ENCODE measurements at places on chromosomes 1 and 21.

- no peak for DNase-seq
Measured at GRCh38 chr1:30368651-30369240, 354.6 kb downstream of the MATN1 start.

DNA sequence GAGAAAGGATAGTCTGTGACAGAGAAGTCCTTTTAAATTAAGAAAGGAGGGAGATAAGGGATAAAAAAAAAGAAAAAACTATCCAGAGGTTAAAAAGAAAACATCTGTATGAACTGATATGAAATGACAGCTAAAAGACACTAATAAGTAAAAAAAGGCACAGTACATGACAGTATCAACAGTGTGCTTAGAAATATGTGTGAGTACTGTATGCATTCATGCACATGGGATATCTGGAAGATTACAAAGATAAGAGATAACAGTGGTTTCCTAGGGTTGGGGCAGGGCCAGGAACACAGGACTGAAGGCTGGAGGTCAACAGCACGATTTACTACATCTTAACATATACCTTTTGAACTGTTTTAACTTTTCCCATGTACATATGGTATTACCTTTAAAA lies 13.3 kb downstream of the PTP4A2 start:
- no peak for DNase-seq

DNA sequence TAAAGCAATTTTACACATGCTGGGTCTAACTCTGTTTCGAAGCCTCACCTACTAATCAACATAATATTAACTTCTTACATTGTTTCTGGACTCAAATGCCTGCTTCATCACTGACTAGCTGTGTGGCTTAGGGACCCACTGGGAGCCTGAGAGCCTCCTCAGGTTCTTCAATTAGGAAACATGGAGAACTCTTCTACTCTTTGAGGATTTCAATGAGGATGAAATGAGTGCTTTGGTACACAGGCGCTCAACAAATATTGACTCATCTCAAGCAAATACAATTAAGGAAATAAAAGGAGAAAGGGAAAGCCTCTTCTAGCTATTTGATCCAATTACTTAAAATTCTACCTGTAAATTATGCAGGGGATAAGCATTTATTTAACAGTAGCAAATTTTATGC lies 84.4 kb upstream of the JAK1 start:
- no peak for DNase-seq

DNA sequence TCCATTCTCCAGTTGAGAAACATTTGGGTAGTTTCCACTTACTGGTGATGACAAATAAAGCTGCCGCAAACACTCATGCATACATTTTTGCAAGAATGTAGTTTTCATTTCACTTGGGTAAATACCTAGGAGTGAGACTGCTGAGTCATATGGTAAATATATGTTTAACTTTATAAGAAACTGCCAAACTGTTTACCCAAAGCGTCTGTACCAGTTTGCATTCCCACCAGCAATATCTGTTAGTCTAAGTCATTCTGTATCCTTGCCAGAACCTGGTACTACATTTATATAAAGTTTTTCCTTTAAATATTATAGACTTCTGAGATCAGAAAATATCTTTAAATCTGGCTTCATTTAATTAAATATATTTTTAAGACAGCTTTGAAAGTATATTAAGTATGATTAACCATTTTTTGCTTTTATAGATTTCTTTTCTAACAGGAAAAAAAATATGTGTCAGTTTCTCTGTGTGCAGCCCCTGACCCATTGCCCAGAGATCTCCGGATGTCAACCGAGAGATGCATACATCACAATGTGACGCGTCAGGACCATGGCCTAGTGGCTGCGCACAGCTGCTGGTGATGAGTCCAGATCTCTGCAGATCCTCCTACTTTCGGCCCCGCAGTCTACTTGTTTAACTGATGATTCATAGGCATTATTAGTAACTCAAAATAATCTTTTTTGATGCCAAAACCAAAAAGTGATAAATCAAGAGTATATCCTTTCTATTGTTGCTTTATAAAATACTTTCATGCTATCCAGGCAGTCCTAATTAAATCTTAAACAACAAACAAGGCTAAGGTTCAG lies 227.1 kb upstream of the MAP1LC3C start:
- no peak for DNase-seq

DNA sequence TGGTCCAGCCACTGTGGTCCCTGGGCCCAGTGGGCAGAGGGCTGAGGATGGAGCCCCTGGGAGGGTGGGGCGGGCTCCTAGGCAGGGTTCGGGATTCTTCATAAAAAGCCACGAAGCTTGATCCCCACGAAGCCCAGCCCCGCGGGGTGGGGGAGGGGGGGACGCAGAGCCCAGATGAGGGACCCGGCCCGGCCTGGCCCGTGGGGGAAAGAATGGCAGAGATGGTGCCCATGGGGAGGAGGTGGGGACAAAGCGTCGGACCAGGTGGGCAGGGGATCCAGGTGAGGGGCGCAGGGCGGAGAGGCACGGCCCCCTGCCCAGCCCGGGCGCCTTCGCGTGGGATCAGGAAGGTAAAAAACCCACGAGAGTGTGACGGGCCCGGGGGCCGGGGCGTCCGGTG lies 6.0 kb upstream of the SMIM12 start:
- no peak for DNase-seq

DNA sequence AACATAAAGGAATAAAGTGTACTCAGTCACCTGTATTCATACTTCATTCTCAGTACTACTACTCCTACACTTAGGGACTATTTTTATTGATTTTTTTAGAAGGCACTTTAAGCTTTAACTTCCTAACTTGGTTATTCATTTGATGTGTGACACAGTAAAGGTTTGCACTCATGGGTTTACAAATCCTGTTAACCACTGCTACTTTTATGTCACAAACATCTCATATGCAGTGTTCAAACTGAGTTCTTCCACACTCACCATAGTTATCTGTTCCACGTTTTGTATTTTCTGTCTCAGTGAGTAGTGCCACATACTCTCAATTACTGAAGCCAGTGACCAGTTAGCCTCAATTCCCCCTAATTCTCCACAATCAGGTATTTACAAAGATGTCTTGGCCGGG lies 33.2 kb downstream of the RCOR3 start:
- no peak for DNase-seq

DNA sequence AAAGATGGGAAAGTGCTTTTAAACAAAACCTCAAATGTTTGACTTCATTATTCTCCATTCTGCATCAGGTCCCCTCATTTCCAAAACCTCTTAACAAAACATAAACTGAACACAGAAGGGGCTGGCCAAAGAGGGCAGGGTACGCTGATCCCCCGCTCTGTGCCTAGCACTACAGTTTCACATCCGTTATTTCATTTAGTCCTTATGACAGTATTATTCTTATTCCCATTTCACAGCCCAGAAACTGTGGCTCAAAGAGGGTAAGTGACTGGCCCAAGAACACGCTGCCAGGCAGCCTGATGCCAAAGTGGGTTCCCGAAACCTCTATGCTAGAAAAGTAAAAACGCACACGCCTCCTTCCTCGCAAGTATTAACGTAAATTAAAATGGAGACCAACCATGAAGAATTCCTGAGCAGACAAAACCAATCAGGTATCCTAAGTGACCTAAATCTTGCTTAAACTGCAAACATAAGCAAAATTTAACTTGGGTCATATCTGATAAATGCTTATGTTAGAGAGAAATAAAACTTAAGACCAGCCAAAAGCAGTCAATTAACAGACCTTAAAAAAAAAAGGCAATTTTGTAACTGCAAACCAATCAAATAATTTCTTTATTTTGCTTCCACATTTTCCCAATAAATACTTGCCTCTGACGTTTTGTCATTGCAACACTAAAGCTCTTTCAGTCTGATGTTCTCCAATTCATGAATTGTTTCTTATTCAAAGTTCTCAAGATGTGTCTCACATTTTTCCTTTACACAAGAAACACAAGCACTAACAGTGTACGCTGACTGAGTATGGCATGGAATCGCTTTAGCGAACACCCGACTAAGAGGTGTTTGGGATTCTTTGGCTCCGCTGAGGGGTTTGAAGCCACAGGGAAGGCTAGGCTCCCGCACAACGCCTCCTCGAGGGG lies 653 bp downstream of the CASP9 start:
- DNase-seq: no peak

DNA sequence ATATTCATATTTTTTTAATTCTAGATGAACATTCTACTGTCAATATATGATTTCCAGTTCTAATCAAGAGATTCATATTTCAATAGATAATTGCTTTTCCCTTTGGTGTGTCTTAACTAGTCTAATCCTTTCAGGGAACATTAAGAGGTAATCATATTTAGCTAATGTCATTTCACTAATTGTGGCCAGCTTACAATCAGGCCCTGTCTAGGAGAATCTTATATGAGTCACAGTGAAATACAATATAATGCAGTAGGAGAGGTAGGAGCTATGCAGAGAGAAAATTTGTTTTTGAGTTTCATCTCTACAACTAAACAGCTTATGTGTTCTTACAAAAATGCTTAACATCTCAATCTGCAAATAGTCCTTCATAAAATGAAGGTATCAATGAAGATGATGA lies 85.9 kb downstream of the DPYD start:
- DNase-seq: no peak

- DNase-seq: no peak
Measured at GRCh38 chr1:181813266-181813665, 248.2 kb downstream of the ZNF648 start.

- no peak for DNase-seq
Measured at GRCh38 chr1:6625584-6626149, 999 bp downstream of the THAP3 start.

DNA sequence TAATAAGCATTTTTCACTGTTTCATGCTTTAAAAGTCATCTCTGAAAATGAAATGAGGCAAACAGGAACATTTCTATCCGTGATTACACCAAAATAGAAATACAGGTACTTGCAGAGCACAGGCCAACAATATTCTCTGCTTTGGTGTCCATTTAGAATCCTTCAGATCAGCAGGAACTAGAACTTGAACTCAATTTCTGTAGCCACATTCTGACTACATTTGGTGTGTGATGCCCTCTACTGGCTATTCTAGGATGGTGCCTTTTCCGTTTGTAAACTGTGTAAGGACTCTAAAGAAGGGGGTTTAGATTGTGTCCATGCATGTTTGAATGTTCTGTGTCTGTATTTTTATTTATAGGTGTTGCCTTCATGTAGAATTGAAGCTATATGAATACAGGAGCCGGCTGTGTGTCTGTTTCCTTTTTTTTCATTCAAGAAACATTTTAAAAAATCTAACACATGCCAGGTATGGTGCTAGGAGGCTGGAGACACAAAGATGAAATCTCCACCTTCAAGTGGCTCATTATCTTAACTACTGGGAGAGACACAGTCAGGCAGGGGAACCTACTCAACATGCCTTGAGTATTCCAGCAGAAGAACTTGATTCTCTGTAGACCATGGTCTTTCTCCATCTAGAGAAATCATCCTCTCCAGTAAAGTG lies 7.6 kb upstream of the ZNF326 start:
- DNase-seq: no peak

DNA sequence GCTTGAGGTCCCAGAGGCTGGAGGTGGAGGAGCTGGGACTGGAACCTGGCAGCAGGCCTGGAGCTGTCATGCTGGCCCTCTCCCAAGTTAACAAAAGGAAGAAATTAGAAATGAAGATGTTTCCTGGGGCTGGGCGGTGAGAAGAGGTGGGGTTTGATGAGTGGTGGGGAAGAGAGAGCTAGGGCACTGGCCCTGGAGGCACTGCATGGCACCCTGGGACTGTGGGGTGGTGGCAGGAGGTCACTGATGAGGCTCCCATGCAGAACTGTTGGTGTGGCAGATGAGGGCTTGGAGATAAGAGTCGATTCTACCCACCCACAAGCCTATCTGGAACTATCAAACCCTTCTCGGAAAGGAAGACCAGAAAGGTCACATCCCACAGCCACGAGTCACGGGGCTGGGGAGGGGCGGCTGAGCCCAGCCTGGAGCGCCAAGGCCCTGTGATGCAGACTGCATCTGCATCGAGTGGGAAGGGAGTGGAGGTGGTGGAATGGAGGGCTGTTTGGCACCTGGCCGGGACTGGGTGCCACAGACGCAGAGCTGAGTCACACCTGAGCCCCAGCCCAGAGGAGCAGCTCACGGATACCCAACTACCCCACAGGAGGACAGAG lies 29.4 kb downstream of the MRPL37 start:
- no peak for DNase-seq

DNA sequence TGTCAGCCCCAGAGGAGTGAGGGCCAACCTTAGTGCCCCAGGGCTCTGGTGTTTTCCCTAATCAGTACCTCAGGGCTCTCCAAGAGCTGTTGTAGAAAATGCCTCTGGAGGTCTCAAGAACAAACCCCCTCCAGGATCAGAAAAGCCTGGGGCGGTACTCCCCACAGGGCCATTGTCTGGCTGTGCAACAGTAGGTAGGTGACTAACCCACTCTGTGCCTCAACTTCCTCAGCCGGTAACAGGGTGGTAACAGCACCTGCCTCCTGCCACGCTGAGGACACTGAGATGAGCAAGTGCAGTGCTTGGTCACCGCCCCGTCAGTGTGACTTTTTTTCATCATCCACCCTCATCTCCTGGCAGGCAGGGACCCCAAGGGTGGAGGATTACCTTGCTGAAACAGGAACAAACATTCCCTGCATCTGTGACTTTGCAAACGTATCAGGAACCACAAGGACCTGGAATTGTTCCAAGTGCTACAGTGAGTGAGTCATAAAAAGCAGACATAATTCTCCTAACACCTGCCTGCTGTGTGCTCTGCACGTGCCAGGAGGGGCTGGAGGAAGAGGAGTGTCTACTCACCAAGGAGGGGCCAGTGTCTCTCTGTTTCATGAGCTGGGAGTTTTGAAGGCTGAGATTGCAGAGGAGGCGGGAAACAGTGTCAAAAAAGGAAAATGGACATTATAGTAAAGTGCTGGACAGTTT lies 440.8 kb downstream of the NPHP4 start:
- DNase-seq: no peak

DNA sequence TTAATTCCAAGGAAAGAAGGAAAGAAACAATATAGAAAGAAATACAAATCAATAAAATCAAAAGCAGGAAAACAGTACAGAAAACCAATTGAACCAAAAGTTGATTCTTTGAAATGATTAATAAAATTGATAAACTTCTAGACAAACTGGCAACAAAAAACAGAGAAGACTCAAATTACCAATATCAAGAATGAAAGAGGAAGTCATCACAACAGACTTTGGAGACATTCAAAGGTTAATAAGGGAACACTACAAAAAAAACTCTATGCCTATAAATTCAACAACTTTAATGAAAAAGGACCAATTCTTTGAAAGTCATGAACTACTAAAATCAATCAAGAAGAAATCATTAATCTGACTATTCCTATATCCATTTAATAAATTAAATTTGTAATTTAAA lies 329.3 kb upstream of the NR5A2 start:
- DNase-seq: no peak

DNA sequence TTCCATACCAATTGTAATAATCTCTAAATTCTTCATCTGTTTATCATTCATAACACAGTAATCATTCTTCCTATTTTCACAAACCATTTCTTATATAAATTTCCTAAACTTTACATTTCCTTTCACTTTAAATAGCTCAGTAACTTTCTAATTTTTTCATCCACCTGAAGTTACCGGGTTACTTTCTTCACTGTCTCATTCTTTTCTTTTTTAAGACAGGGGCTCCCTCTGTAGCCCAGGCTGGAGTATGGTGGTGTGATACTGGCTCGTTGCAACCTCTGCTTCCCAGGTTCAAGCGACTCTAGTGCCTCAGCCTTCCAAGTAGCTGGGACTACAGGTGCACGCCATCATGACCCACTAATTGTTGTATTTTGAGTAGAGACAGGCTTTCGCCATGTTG lies 41.3 kb downstream of the RERE start:
- no peak for DNase-seq
